NCI-H1694 (cell line): ENCODE measurements at places on chromosomes 2 and 18.

- no peak for DNase-seq
These were observed 673.8 kb downstream of the ARHGAP15 start for GRCh38 chr2:143802871-143803650.

- DNase-seq, result peak; percentile 37
These were observed 1.3 kb downstream of the SPTBN1 start for GRCh38 chr2:54457323-54458023.

DNA sequence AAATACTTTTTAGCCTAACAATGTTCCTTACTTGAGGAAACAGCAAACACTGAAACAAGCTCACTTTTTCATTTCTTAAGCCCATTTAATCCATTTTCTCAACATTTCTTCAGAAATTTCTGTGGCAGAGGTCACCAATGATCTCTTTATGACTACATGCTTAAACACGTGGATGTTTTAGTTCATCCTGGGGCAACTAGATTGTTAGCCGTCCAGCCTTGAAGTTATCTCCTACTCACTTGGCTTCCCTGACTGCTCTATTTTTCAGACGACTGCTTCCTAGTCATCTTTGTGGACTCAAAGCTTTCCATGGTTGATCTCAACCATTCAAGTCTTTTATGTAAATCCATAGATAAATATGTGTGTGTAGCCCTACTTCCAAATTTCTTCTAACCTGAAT lies 24.1 kb downstream of the CD302 start:
- DNase-seq, result no peak

DNA sequence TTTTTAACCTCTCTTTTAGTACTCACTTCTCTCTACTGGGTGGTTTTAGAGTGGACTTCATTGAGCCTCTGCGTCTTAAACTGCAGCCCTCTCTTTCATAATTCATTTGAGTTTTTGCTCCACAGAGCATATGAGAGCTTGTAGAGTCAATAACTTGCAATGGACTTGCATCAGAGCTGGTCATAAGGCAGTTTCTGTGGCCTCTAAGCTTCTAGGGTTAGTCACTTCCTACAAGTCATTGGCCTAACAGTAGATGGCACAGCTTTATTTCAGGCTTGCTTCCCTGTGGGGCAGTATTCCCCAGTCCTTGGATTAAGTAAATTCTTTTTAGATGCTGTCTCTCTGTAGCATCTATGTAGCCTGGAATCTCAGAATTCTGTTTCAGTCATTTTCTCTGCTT lies 1435.7 kb downstream of the LRP1B start:
- DNase-seq, result no peak

DNA sequence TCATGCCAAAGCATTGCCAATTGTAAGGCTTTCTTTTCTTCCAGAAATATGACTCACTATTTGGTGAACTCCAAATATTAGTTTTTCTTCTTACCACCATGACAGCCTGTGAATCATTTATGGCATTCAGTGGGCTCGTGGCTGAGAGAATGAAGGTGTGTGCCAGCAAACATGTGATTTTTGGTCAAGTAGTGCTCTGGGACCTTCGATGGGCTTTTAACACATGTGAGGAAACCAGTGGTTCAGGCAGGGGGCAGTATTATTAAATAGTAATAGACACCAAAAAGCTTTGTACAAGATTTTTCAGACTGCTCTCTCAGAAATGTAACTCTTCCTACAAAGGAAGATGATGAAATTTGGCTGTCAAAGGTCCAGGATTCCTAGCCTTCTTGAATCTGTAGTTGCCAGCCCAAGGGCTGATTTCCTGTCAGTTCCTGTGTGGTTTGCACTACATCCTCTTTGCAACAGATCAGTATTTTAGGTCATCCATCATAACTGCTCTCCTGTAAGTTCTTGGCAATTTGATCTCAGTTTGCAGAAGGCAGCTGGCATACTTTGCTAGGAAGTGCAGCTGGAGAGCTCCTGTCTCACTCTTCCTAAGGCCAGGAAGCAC lies 64.3 kb downstream of the BABAM2 start:
- DNase-seq, result peak; percentile 33

DNA sequence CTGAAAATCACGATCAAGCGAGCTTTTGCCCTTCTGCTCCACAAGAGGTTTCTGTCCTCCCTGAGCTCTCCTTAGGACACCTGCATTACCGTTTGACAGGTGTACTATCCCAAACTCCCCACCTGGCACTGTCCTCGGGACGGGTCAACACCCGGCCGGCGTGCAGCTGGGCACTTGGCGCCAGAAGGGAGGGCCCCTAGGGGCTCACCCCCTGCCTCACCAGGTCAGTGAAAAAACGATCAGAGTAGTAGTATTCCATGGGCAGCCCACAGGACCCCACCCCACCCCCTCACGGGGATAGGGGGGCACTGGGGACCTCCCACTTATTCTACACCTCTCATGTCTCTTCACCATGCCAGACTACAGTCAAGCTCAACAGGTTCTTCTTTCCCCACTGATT lies 117.6 kb upstream of the ANKRD30BL start:
- DNase-seq, result no peak

- DNase-seq, result no peak
These were observed 177.6 kb upstream of the BCL2L11 start for GRCh38 chr2:110943070-110943634.

GRCh38 chr2:165558832-165559231 lies 89.3 kb downstream of the CSRNP3 start:
- no peak for DNase-seq

DNA sequence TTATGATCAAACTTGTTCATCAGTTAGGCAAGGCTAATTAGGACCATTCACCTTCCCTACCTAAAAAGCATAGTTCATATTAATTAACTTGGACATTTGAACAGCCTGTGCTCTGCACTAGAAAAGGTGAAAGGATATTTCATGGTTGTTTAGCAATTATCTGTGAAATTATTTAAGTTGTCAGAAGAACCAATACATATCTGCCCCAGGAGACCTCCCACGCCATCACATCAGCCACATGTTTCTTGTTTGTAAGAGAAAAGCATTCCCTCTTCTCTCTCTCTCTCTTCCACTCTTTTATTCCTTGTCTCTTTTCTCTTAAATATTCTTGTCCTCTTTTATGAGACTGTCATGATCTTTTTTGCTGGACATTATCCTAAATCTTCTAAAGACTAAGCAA lies 282.0 kb upstream of the RND3 start:
- DNase-seq, result no peak

DNA sequence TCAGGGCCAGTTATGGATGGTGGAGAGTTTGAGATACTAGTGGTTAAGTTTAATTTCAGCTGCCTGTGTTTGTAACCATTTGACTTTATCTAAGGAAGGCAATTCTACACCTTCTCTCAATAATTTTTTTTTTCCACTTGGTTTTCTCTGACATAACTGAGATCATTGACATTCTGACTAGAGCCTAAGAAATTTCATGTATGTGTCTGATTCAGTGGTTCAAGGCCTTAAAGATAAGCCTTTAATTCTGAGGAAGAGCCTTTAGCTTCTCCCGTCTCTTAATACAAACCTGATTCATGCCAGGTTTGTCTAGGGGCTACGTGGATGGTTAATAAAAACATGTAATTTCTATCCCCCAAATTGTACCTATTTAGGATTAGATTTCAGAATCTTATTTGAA lies 971.4 kb downstream of the DPP10 start:
- no peak for DNase-seq

GRCh38 chr2:170436077-170436943 lies 258.4 kb downstream of the MYO3B start:
- no peak for DNase-seq

DNA sequence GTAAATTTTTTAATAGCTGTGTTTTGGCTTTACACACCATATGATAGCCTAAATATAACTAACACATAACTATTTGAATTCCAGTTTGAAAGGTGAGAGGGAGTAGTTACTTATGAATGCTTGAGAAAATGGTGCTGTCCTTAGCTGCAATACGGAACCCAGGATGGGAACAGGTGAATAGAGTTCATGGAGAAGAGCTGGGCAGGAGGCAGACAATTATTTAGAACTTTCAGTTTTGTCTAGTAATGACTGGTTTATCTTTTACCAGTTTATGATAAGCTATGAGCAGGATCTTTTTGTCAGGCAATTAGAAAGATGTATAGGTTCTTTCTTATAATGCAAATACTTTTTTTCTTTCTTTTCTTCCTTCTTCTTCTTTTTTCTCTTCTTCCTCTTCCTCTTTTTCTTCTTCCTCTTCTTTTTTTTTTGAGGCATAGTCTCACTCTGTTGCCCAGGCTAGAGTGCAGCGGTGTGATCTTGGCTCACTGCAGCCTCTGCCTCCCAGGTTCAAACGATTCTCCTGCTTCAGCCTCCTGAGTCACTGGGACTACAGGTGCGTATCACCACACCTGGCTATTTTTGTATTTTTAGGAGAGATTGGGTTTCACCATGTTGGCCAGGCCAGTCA lies 25.9 kb downstream of the UBR3 start:
- no peak for DNase-seq

GRCh38 chr18:14941256-14941655 lies 193.3 kb downstream of the ANKRD30B start:
- DNase-seq, result no peak

- no peak for DNase-seq
These were observed 46.7 kb downstream of the L3MBTL4 start for GRCh38 chr18:6368017-6368416.

GRCh38 chr2:179596018-179596417 lies 265.4 kb downstream of the ZNF385B start:
- no peak for DNase-seq

- peak; percentile 61 for DNase-seq
These were observed 704.6 kb downstream of the SATB2 start for GRCh38 chr2:198753101-198753500.

- no peak for DNase-seq
These were observed 300.5 kb downstream of the INSIG2 start for GRCh38 chr2:118388771-118389170.

DNA sequence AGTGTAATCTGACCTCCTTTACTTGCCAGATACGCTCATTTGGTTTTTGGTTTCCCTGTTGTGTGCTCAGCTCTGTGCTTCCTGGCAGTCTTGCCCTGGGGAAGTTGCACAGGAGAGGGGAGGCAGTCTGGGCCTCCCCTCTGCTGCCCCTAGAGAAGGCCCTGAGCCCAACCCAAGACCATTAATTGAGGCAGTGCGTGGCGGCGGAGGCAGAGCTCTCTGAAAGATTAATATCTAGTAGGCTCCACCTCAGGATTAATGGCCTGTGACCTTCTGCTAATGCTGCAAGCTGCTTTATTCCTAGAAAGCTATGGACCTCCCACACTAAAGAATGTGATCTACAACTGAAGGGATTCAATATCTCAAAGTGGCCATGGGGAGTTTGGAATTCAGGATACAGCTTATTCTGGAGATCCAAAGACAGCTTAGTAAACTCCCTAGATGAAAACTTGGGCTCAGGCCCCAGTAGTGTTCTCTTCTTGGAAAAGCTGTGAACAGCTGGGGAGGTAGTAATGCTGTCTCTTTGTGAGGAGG lies 41.4 kb upstream of the MAPRE2 start:
- no peak for DNase-seq

DNA sequence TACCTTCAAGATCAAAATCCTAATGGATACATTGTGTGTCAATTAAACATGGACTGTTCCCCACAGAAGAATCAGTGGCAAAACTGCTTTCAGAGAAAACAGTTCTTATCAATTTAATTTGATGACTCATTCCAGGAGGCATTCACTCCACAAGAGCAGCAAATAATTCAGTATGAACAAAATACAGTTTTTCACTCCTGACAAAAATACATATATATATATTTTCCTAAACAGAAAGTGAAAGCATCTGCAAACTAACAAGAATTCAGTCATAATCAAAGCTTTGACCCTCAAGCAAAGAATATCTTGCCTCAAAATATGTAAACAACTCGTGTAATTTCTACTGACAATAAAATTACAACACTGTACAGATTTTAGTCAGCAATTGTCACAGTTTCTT lies 685.1 kb upstream of the SLC8A1 start:
- no peak for DNase-seq

GRCh38 chr2:189060096-189060642 lies 86.0 kb downstream of the COL3A1 start:
- DNase-seq, result no peak

- DNase-seq, result no peak
These were observed 60.1 kb upstream of the SKOR2 start for GRCh38 chr18:47311585-47311984.

- no peak for DNase-seq
These were observed 20.4 kb downstream of the TSHZ1 start for GRCh38 chr18:75231053-75231406.

GRCh38 chr2:178244777-178245176 lies 50.5 kb downstream of the OSBPL6 start:
- no peak for DNase-seq

DNA sequence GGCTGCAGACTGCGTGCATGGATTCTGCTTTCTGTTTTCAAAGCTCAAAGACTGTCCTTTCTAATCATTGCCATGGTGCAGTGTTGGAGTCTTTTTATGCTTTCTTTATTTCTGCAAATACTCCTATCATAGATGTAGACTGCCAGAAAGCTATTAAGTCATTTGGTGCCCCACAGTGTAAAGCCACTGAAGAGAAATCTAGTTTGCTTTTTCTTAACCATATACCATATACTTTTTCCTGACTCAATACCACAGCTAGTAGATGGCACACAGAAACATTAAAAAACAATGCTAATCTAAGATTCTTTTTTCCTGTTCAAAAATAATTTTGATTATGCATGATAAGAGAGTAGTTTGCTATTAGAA lies 109.9 kb upstream of the RAB27B start:
- DNase-seq, result no peak

DNA sequence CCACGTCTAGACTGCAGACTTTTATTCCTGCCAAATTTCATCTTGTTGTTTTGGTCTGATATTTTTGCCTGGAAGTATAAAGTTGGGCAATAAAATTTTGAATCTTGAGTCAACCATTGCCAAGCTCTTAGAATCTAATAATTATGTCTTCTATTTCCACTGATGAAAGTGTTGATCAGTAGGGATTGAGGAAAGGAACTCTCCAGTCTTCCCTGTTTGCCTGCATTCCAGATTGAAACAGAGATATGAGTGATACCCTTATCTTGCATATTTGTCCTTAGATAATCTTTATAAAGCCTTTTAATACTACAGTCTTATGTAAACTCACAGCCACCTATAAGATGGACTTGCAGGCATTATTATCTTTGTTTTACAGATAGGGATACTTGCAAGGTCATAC lies 45.5 kb upstream of the UBE2E3 start:
- DNase-seq, result no peak

- no peak for DNase-seq
These were observed 146.7 kb downstream of the MREG start for GRCh38 chr2:215866606-215867005.

DNA sequence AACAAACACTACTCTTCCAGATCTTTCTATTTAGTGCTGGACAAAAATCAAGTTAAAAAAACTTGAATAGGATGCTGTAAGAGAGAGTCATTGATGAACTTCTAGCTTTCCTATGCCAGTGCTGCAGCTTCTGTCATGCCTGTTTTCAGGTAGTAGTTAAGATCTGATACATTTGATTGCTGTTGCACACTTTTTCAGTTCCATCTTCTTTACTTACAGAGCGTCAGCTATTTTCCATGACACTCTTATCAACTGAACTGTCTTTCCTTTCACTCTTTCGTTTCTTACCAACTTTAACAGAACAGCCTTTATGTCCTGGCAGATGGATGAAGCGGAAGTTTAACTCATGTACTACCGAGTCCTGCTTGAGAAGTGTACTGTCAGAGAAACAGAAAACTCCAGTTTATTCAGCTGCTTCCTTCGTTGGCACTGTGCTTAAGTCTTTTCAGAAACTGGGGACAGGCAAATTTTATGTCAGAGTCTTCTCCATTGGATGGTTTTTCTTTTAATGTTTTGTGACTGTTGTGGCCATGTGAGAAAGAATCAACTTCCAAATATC lies 145.9 kb upstream of the KLHL14 start:
- no peak for DNase-seq
